ENCODE measurements at places on chromosomes 5 and 9.

DNA sequence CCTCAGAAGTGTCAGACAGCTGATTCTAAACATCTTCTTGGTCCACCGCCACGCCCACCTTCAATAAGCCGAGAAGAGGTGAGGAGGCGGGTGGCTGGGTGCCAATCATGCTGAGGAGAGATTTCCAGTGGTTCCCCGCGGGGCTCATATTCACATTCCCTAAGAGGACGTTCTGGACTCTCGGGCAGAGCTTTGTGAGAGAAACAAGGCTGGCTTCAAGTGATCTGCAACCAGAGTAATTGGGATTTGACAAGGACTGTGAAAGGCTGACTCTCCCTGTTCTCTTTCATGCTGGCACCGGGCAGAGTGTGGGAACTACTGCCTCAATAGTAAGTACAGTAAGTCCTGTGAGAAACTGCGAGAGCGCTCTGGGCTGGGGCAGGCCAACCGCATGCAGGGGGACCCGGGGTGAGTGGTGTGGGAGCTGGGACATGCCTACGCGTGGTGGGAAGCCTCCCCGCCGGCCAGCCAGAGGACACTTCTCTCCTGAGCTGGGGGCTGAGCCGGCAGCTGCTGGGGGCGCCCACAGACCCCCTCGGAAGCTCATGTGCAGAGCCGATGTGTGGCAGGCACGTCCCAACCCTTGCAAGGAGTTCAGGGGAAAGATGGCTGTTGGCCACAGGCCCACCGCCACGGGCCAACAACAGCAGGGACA lies 110.9 kb downstream of the LIFR start:
- DNase-seq: no peak

DNA sequence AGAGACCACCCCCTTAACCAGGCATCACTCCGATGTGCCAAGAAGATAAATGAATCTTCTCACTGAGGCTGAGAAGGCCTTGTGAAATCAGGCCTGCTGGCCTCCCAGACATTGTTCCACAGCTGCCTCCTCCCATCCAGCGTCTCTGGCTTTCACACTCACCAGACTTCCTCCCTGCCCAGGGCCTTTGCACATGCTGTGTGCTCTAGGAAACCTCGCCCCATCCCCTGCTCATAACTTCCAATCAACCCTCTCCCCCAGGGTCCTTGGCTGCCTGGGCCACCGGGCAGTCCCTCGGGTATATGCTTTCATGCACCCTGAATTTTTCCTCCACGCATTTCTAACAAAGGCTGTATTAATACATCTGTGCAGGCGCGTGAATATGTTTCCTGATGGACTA lies 58.4 kb downstream of the DUSP1 start:
- DNase-seq: no peak

DNA sequence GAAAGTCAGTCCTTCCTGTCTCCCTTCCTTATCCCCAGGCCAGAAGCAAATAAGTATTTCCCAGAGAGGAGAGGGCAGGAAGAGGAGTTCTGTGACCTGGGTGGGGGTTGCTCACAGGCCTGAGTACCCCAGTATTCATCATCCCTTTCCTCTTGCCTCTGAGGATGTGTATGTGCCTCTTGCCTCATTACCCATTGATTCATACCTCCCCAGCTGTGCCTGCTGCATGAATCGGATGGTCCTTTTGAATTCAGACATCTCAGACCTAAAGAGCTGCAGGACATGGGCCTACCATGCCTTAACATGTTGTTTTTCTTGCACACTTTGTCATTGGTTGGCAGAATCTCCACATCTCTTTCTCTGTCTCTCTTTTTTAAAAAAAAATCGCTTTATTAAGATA lies 112.8 kb upstream of the SHB start:
- no peak for DNase-seq

DNA sequence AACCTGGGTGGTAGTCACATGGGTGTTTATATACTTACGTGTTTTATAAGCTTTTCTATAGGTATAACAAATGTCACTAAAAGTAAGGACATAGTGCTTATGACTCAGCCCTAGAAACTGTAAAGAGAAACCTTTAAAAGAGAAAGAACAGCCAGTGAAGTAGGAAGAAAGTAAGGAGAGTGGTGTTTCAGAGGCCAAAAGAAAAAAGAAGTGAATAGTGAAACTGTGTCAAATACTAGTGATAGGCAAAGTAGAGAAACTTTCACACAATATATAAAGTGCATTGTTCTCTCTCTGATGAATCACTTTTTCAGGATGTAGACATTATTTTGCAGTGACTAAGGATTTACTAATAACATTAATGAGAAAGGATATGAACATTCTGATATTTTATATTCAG lies 74.2 kb upstream of the SUSD1 start:
- no peak for DNase-seq

DNA sequence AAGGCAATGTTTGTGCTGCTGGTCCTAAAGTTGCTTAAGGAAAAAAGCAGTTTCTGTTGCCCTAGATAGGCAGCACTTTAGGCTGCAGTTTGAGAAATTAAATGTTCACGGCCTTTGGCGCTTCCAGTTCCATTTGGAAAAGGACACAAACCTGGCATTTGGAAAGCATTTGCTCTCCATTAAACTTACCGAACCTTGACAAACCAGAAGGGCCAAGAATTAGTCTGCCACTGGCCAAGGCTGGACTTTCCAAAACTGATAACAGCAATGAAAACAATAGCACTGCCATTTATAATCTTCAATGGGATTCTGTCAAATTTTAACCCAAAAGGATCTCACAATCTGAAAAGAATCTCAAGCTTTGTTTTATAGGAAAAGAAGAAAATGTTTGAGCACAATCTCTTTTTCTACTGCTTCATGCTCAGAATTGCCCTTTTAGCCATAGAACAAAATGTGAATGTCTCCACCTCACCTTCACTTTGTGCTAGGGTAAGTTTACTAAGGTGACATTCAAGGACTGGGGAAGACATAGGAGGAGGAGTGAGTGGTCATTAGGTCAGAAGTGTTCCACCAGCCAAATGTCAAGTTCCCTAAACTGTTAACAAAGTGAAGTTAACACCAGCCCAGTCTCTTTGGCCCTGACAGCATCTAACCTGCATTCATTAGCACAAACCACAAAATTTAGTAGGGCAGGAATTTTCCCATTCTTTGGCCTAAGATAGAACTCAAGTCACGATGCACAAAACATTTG lies 583.4 kb upstream of the DMAC1 start:
- DNase-seq: no peak

- no peak for DNase-seq
These were observed 70.7 kb upstream of the CPLX2 start for GRCh38 chr5:175800656-175801081.

DNA sequence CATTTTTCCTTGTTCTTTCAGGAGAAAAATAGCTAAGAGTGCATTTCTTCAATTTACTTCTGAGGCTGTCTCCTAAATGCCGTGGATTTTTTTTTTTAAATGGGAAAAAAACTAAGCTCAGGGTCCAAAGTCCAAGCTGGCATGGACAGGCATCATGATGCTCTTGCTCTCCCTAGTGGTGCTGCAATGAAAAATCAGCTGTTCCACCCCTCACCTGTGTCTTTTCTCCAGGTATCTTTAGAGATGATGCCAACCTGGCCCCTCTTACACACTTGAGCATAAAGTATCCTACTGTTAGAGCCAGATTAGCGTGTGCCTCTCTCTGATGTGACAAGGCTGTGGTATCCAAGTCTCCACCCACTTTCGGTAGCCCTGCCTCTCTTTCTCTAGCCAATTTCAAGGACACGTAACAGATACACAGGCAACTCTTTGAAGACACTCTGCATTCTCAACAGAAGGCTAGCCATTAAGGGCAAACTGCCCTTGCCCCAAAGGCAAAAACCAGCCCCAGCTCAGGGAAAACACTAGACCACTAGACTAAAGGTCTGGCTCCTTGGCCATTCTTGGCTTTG lies 208.8 kb downstream of the SAXO1 start:
- DNase-seq: peak; percentile 35

- peak; percentile 13 for DNase-seq
These were observed 72.5 kb downstream of the MACROH2A1 start for GRCh38 chr5:135326296-135327254.

DNA sequence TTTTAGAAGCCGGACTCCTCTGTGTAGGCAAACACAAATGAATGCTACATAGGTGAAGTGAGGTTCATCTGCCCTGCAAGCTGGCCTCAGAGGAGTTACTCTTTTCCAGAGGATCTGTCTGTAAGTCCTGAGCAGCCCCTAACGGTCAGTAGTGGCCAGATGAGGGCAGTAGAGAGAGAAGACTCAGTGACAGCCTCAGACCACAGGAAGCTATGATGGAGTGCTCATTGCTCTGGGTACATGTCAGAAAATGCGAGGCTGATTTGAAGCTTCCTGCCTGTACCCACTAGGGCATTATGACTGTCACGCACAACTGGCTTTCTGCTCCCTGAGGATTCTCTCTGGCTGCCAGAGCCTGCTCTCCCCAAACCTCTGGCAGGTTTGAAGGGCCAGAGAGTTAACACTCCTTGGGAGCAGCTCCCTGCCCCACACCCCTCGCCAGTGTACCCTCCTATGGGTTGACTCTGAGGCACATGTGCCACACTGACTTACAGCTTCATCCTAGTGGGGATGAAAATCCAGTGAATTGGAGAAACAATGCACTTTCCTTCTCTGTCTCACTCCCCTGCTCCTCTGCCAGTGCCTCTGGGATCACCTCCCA lies 141.5 kb downstream of the GABRG2 start:
- peak; percentile 63 for DNase-seq

GRCh38 chr5:2524620-2525019 lies 226.9 kb downstream of the IRX2 start:
- no peak for DNase-seq

DNA sequence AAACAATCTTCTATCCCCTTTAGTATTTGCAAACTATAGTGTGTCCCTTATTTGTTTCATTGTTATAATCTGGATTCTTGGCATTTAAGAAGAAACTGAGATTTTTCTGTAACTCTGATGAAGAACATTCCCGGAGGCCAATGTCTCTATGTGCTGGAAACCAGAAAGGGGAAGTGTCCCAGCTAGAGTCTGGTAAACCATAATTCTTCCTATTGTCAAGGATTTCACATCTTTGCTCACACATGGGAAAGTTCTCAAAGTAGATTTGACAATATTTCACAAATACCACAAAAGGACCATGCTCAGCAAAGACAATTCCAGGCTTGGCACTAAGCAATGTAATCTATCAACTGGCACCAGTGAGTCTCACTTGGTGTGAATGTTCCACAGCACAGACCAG lies 146.8 kb downstream of the MUSK start:
- DNase-seq: no peak

- no peak for DNase-seq
These were observed 607.8 kb downstream of the BNC2 start for GRCh38 chr9:16262477-16263261.

- no peak for DNase-seq
These were observed 83.6 kb upstream of the ADAMTSL1 start for GRCh38 chr9:18390393-18390792.

GRCh38 chr5:5202321-5202720 lies 62.2 kb downstream of the ADAMTS16 start:
- no peak for DNase-seq

DNA sequence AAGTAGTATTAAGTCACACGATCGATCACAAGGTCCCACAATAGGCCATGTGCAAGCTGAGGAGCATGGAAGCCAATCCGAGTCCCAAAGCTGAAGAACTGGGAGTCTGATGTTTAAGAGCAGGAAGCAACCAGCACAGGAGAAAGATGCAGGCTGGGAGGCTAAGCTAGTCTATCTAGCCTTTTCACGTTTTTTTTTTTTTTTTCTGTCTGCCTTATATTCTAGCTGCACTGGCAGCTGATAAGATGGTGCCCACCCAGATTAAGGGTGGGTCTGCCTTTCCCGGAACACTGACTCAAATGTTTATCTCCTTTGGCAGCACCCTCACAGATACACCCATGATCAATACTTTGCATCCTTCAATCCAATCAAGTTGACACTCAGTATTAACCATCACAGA lies 6.5 kb downstream of the PPIP5K2 start:
- no peak for DNase-seq

DNA sequence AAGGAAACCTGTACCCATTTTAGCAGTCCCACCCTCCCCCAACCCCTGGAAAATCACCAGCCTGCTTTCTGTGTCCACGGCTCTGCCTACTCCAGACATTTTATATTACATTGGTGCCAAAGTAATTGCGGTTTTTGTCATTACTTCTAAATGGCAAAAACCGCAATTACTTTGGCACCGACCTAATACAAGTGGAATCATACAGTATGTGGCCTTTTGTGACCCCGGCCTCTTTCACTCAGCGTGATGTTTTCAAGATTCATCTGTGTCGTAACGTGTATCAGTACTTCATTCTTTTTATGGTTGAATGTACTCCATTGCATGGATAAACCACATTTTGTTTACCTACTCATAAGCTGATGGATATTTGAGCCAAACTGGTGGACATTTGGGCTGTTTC lies 9.7 kb upstream of the ORM1 start:
- no peak for DNase-seq

DNA sequence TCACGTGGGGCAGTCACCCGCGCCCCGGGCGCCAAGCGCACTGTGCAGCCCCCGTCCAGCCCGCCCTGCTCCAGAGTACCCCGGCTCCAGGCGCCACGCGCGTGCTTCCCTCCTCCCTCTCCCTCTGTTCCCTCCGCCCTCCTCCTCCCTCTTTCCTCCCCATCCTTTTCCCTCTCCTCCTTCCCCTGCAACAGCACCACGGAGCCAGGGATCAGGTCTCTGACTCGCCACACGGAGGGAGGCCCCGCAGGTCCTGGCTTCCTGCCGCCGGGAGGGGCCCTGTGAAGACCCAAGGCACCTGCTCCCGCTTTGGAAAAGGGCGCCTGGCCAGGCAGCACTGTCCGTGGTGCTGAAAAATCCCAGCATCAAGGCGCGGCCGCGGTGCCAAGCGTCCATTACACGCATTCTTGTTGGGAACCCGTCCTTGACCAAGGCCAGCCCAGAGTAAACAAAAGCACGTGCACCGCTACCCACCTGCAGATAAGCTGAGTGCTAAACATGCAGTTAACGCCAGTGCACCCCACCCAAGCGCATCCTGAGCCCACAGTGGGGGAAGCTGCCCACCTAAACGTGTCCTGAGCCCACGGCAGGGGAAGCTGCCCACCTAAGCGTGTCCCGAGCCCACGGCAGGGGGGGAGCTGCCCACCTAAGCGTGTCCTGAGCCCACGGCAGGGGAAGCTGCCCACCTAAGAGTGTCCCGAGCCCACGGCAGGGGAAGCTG lies 21.7 kb downstream of the SLC6A18 start:
- DNase-seq: peak; percentile 61

All from spinal cord (tissue), 10 donors.